Mucosa of gallbladder (tissue), 1 donor: ENCODE measurements at places on chromosomes 4 and X. TPM values are rescaled to one million over a fixed set of nuclear protein-coding genes. Genes with fewer than 3 reads are reported as not detected.

The DMRTC1 gene
- not detected for total RNA-seq

- no peak for DNase-seq
These were observed 326.6 kb downstream of the GPAT3 start for GRCh38 chr4:83862471-83862870.

- DNase-seq = peak; percentile 25
These were observed 194.6 kb upstream of the FTHL17 start for GRCh38 chrX:31266203-31267076.

DNA sequence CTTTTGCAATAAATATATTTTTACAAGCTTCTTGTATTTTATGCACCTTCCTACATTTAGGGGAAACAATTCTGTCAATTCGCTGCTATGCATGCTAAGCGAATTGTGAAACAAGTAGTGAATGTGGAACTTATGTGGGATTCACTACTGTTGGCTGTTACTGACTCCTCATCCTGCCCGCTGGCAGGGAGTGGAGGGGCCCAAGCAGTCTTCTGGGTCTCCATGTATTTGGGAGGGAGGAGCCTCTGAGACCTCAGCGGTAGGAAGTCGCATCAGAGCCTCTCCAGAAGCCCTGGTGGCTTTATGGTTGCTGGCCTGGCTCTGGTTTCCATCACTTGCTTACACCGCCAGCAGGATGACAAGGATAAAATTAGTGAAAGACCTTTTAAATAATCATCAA, 3.7 kb upstream of the SETD7 start:
- no peak for DNase-seq

The CNKSR2 gene
- total RNA-seq = 0.86 TPM

DNA sequence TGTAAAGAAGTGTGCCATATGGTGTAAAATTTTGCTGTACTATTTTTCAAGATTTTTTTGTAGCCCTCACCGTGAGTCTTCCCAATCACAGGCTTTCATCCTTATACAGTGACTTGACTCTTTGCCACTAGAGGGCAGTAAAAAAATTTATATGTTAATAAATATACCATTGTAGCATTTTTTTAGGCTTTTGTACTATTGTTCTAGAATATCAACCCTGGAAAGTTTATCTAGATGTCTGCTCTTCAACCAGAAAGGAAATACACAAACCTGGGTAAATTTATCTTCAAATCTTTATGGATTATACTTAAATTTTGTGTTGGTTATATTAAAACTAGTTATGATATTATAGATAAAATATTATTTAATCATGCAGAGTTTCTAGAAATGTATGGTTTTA, 235.3 kb downstream of the TENM3 start:
- no peak for DNase-seq

The COMMD8 gene
- 17.8 TPM for total RNA-seq

The EPHA5 gene
- 0.14 TPM for total RNA-seq

DNA sequence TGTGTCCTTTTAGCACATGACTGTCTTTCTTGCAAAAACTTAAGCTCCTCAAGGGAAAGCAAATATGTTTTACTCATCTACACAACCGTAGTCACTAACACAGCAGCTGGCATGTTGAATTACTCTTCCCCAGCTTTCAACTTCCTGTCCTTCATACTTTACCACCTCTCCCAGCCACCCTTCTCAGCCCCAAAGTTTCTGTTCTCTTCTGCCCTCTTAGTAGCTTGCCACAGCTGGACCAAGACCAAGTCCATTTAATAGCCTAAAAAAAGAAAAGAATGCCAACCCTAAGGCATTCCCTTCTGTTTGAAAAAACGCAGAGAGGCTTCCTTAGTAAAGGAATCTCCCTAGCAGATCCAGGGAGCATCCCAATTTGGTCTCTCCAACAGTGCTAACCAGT, 36.8 kb downstream of the SRPX2 start:
- no peak for DNase-seq

DNA sequence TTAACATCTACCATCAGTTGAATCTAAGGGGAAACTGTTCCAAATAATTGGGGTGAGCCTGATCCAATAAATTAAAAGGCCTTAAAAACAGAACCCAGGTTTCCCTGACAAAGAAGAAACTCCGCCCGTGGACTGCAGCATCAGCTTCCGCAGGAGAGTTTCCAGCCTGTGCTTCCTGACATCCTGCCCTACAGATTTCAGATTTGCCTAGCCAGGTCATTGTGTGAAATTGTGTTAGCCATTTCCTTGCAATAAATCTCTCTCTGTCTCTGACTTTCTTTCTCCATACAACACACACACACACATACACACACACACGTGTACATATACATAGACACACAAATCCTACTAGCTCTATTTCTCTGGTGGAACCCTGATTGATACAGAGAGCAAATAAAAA, 48.3 kb upstream of the LCORL start:
- DNase-seq = no peak

DNA sequence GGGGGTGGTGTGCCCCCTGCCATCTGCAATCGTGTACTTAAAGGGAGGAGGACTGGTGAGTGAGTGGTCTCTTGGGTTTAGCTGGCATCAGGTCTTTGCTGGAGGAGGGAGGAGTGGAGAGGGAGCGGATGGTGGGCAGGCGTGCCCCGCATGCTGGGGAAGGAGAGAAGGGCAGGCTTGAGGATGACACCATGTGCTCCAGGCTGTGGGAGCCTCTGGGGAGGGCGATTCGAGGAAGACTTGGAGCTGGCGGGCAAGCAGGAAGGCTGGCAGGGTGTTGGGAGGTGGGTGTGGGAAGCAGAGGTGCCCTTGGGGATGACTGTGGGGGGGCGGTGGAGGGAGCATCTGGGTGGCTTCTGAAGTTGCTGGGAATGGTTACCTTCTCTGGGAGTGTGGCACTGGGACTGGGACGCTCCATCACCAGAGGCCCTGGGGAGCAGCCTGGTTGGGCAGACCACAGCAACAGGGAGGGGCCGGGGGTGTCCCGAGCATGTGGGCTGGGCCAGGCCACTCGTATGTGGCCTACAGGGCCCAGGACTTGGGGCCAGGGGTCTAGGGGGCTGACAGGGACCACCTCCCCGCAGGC, 30.8 kb upstream of the AFAP1 start:
- DNase-seq = no peak

GRCh38 chr4:148207068-148207467, 235.1 kb downstream of the NR3C2 start:
- no peak for DNase-seq

GRCh38 chrX:123422875-123423274, 238.8 kb downstream of the GRIA3 start:
- no peak for DNase-seq
